ENCODE measurements at places on chromosomes 1 and 21.

GRCh38 chr1:59107516-59107915 lies 189.4 kb upstream of the FGGY start:
- DNase-seq: no peak

DNA sequence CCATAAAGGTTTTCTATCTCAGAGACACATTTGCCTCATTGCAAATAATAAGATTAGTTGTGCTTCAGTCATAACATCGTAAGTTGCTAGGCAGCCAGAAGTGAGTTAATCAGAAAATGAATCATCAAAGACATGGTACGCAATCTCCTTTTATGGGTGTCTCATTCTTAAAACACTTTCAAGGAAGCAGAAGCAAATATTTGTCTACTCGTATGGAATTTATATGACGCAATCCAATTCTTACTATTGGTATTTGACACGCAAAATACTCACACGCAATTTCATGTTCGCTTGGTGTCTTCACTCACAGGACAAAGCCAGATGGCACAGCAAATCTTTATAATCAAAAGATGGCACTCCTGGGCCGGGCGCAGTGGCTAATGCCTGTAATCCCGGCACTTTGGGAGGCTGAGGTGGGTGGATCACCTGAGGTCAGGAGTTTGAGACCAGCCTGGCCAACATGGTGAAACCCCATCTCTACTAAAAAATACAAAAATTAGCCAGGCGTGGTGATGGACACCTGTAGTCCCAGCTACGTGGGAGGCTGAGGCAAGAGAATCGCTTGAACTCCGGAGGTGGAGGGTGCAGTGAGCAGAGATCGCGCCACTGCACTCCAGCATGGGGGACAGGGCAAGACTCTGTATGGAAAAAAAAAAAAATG lies 56.4 kb downstream of the HLCS start:
- no peak for DNase-seq

DNA sequence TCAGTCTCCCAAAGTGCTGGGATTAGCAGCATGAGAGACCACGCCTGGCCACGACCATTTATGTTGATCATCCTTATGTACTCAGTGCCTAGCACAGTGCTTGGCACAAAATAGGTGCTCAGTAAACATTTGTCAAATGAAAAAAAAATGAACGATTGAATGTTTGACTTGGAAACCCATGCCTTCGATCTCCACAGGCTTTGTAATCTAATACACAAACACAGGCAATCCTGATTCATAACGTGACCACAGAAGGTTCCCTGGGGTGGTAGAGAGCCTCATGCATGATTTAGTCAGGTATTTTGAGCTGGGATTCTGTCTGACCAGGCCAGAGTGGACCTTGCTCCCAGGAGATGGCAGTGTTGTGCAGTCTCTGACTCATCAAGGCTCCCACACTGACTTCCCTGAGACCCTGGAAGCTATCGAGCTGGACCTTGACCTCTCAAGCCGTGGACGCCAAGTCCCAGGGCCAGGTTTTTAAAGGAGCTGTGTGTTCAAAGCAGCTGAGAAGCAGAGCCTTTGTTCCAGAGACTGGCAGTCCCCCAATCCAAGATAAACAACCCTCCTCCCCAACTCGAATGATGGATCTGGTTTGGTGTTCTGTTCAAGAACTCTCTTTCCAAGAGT lies 81.1 kb downstream of the PGM1 start:
- DNase-seq: no peak

DNA sequence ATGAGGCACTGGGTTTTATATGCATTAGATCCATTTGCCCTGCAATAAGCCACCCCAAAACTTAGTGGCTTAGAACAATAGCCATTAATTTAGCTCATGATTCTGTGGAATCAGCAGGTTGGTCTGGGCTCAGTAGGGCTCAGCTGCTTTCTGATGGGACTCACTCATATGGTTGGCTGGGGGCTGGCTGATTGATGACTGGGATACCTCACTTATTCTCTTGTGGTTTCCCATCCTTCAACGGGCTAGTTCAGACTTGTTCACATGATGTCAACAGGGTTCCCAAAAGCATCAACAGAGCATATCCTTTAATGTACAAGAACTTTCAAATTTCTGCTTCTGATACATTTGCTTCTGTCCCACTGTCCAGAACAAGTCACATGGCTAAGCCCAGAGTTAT lies 43.2 kb downstream of the DNM3 start:
- DNase-seq: no peak

DNA sequence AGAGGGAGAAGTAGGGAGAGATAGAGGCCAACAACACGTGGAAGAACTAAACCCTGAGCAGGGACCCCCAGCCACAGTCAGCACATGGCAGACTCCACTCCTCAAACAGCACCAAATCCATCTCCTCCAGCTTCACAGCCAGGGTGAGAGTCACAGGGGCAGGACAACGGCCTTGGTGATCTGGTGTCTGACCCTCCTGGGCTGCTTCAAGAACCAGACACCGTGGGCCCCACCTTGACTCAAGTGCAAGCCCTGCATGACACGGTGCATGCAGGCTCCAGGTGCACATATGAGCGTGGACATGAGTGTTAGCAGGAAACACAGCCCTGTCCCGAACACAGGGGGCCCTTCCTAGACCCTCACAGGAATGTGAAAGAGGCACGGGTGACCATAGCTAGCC lies 21.9 kb downstream of the S100A7 start:
- no peak for DNase-seq

GRCh38 chr1:3469849-3470649 lies 15.6 kb downstream of the ARHGEF16 start:
- no peak for DNase-seq

DNA sequence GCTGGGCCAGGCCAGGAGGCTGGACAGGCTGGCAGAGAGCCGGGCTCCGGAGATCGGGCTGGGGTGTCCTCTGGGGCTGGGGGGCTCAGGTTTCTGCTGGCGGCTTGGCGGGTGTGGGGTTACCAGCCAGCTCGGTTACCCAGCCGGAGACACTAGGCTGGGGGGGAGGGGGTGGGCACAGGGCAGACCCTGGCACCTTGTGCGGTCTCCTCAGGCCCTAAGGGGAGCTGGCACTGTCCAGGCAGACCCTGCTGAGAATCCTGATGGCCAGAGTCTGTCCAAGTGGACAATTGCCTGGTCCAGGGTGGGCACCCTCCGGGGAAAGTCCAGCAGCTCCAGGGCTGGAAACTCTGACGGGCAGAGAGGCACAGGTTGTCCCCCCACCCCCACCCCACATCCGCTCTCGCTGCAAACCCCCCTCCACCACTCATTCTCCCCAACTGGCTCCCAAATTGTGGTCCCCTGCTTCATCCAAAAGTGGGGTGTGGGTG lies 6.7 kb downstream of the ZBTB7B start:
- no peak for DNase-seq

DNA sequence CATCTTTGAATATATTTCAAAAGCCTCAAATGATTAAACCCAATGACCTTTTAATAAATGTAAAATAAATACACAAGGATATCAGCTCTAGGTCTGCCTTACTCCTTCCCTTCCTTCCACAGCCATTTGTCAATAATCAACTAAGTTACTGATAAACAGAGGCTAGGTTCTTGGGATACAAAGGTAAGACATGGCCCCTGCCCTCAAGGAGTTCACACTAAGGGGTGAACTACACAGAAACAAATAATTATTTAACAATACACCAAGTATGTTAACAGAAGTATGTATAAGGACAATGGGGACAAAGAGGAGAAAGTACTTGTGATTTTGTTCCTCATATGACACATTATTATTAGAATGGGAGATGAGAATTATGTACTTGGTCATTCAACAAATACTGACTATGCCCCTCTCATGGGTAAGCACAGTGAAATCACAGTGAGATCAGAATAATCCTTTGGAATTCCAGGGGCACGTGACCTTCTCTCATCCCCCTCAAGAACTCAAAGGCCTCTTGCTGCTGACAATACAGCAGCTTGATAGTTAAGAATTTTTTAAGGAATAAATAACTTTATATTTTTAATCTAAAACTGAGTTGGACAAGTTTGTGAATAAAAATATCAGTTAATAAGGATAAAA lies 40.2 kb downstream of the ATP1B1 start:
- no peak for DNase-seq

DNA sequence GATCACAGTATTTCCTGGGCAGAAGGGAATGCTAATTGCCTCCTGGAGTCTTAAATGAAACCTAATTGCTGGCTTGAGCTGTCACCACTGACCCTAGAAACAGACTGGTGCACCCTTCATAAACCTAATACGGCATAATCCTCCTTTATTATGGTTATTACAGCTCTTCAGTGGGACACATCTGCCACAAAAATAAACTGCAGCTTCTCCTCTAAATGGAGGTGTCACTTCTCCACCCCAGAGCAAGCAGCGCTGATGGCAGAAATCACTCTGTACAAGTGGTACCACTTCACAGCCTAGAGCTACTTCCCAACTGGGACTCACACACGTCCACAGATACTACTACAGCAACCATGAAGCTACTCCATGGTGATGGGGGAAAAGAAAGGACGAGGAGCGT lies 11.1 kb downstream of the PTPN14 start:
- DNase-seq: no peak

- DNase-seq: no peak
Observed at GRCh38 chr1:184649451-184649888, 105.2 kb downstream of the EDEM3 start.

DNA sequence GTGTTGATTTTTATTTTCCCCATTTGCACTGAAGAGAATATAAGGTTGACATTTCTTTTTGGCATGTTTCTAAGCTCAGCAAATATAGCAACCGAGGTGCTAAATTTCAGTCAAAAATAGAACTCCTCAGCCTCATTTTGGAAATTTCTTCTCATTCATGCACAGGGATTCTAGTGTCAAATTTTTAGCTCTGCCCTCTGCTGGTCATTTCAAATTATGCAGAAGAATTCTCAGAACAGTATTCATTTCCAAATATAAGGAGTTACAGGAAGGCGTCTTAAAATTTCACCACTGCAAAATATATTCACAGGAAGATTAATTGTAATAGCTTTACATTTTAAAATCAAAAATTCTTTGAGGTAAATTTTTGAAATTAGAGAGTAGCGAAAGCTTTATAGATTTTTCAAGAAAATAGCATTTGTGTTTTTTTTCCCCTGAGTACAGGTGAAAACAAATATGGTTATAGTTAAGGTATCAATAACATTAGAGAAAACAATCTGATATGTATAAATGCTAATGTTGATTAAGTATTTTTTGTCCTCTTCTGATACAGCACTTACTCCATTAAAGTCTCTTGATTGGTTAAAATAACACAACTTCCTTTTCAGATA lies 57.9 kb downstream of the FMN2 start:
- DNase-seq: no peak

All from stimulated activated CD8-positive, alpha-beta memory T cell treated with anti-CD3 and anti-CD28 coated beads, Interleukin-7, amount 100 ng/mL, for 4 hours (primary cell).